Activated CD4-positive, alpha-beta T cell treated with anti-CD3 and anti-CD28 coated beads, Interleukin-2, amount 50 U/mL, for 24 hours (primary cell): ENCODE measurements at places on chromosomes 5 and 9.

DNA sequence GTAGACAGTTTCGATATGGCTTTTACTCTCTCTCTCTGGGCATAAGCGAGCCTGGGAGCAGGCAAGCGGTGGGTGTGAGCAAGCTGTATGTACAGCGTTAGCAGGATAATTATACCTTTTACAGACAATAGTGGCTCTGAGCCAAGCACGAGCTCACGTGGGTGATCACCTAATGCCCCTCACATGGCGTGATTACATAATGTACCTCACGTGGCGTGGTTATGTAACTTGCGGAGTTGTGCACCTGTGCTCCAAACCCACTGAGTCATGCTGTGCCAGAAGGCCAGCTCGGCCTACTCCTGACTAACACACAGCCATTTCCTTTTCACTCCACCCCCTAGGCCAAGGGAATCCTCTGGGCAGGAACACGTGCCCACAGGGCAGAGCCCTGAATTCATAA is 797.2 kb downstream of the EFNA5 start:
- no peak for DNase-seq

GRCh38 chr5:147803926-147804325 is 21.4 kb upstream of the JAKMIP2 start:
- no peak for DNase-seq

DNA sequence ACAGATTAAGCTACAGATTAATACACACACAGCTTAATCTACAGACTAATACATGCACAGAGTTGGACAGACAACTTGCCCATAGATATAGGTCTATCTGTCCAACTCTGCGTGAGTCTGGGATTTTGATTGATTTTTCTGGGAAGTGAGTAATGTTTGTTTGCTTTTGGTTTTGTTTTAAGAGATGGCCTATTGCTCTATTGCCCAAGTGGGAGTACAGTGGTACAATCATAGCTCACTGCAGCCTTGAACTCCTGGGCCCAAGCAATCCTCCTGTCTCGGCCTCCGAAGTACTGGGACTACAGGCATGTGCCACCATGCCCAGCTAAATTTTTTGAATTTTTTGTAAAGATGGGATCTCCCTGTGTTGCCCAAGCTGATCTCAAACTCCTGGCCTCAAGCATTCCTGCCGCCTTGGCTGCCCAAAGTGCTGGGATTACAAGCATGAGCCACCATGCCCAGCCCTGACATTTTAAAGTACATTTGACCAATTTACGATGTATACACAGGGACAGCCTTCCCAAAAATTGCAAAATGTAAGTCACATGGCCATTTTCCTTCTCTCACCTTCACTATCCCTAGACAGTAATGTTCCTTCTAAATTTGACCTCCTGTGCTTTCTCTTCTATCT is 50.8 kb downstream of the PAPPA start:
- DNase-seq: no peak

DNA sequence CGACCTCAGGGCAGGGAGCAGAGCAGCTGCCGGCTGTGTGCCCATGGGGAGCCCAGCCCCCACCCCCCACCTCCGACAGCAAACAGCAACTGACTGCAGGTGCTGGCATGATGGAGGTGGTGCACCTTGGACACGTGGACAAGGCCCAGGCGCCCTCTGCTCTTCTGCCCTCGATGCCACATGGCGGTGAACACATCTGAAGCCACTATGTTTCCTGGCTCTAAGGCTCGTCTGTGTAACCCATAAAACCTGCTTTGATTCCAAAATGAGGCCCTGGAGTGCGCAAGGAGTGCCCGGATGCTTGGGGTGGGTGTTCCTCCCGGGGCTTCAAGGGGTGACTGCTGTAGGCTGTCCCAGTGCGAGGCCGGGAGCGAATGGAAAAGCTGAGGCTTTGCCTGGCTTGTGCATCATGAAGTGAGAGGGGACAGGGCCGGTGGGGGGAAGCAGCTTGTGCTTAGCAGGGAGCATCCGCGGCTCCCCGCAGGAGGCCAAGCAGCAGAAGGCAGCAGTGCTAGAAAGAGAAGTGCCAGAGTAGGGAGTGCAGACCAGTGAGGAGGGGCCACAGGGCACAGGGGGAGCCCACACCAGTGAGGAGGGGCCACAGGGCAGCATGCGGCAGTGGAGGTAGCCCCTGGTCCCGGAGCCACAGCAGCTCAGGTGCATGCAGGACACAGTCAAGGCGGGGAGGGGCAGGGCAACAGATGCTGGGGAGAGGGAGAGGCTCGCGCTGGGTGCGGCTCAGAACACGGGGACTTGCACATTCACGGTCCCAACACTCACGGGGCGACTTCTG is 30.0 kb downstream of the NKD2 start:
- DNase-seq: no peak

DNA sequence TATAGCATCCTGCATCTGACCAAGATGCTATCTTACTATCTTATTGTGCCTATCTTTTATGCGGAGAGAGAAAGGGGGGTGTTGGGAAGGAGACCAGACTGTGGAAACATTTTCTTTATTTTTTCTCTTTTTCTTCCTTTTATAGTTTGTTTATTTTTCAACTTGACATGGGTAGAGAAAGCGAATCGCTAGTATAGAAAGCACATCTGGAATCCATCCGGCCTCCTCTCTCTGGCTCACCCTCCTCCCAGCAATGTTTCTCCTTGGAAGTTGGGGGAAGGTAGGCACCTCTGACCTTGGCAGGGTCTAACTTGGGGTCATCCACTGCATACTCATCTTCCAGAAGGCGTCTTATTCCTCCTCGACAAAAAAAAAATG is 3.9 kb downstream of the S1PR3 start:
- no peak for DNase-seq

DNA sequence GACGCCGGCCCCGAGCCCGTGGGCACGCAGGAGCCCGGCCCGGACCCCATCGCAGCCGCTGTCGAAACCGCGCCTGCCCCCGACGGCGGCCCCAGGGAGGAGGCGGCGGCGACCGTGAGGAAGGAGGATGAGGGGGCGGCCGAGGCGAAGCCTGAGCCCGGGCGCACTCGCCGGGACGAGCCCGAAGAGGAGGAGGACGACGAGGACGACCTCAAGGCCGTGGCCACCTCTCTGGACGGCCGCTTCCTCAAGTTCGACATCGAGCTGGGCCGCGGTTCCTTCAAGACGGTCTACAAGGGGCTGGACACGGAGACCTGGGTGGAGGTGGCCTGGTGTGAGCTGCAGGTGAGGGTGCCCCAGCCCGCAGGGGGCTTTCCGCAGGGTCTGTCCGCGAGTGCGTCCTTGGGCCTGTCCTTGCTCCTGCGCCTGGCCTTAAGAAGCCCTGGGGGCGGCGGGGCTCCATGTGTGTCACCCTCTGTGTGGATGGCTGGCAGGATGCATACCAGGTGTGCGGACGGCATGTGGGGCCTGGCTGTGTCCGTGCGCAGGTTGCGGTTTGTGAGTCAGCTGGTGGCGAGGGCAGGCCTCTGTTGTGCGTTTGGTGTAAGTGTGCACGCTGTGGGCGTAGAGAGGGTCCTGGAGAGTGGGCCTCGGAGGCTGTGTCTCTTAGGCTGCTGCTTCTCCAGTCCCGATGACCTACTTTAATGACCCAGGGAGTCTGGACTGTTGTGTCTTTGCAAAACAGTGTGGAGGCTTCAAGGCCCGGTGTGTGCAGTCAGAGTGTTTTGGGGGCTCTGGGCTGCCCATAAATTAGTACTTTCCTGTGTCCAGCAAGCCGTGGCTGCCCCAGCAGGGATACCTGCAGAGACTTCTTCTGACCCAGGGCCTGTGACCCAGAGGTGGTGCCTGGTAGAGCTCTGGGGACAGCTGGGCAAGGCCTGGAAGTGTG is 1.6 kb downstream of the WNK2 start:
- DNase-seq: no peak

DNA sequence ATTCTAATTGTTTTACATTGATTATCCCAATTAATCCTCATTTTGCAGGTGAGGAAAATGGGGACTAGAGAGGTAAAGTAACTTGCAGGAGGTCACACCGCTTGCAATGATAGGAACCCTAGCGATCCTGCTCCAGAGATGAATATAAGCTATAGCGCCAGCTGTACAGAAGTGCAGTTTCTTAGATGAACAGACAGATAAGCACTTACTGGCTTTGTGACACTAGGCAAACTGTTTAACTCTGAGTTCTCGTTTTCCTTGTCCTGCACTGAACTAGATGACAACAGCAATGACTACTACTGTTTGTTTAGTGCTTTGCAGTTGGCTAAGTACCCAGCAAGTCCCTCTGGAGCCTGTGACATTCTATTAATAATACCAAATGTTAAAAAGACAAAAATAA is 11.1 kb downstream of the LHX6 start:
- DNase-seq: no peak

- DNase-seq: no peak
These were observed 144.5 kb downstream of the UNC13B start for GRCh38 chr9:35306283-35306682.

DNA sequence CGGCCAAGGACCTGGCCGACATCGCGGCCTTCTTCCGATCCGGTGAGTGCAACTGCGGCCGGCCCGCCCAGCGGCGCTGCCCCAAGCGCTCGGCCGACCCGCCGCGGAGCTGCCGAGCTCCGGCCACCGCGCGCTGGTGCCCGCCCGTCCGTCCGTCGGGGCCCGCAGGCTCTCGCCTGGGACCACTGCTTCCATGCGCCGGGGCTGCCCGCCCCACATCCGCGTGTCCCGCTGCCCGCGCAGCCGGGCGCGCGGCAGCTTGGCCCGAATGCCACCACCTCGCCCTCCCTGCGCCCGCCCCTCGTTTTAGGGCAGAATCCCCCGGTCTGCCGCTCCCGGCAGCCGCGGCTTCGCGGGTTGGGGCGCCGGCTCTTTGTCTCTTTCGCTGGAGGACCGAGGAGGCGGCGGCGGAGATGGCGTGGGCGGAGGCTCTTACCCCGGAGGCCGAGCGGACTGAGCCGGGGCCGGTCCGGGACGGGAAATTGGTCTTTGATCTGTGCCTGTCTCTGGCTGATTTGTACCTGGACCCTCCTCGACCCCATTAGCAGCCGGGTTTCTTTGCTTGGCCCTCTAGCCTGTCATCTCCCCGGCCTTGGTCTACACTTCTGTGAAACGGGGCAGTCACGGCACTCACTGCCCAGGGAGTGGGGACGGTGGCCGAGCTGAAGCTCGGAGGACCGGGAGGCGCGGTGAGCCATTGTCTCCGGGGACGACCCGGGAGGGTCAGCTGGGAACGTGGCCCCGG is 871 bp downstream of the TRIO start:
- DNase-seq: no peak

GRCh38 chr5:80035839-80036238 is 691 bp downstream of the THBS4 start:
- no peak for DNase-seq

GRCh38 chr9:116144038-116144437 is 9.6 kb upstream of the PAPPA start:
- no peak for DNase-seq

DNA sequence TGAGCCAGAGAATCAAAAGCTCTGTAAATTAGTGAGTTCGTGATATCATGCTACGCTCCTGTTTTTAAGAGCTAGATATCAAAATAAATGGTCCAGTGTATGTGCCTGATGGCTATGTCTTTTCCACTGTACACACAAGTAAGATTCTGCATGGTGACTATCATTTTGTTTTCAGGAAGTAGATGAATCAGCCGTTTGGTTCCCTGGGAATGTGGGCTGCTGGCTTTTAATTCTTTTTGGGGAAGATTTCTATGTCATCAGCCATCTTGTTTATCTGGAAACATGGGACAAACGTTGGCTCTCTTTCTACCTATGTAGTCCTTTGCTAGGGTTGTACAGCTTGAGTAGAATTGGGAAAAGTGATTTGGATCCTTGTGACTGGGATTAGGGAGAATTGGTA is 126.7 kb downstream of the GRIA1 start:
- no peak for DNase-seq

DNA sequence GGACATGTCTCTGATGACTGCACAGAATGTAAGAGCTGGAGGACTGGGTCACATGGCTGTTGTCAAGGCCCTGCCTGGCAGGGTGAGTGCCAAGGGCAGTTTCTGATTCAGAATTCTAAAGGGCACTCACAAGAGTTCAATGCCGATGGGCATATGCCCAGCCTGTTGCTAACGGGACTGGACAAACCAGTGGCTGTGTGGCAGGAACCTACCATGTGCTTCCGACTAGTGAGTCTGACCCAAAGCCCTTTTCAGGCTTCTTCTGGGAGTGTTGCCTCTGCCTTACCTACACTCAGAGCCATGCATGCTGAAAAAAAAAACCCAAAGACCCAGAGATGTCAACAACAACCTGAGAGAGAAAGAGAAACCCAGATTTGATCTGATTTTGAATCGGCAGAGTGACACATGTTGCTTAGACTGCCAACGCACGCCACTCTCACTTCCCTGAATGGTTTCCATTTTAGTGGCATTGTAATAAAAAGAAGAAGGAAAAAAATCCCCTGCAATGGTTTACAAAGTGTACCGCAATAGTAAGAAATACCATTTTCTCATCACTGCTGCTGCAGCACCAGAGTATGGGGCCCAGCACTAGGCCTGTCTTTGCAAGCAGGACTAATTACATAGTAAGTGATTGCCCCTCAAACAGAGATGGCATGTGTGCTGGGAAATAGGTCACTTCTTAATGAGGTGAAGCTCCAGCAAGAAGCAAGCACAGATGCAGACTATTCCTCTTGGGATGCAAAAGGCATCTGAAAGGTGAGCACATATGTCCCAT is 194.3 kb downstream of the PALM2AKAP2 start:
- DNase-seq: peak; percentile 53

- no peak for DNase-seq
These were observed 92.2 kb downstream of the MRPL36 start for GRCh38 chr5:1707467-1707866.

DNA sequence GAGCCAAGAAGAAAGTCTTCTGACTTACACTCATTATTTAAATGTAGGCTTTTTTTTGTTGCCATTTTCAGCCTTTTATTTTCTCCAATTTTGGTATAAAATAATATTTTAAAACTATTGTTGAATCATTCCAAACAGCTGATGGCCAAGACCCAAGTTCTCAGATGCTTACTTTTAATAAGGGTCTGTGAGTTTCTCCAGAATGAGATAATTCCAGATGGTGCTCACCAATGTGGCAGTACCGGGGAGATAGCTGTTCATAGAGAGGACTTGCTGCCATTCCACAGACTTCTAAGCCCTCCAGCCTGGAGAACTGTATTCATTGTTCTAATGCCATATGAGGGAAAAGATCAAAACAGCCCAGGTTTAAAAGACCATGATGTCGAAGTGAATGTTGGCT is 5.3 kb upstream of the C1QTNF2 start:
- no peak for DNase-seq

DNA sequence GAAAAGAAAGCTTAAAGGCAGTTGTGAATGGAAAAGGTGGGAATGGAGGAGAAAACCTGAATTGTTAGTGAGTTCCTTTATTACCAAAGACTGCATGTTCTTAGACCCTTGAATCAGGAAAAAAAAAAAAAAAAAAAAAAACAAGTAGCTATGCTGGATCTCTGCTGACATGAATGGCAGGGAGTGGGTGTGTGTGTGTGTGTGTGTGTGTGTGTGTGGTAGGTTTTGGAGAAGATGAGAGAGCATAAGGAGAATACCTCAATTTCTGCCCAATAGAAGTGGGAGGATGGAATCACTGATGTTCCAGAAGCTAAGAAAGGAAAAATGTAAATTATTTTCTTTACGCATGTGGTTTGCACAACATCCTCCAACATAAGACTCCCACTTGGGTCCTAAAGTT is 25.5 kb upstream of the NR4A3 start:
- no peak for DNase-seq
